Stimulated activated CD4-positive, alpha-beta T cell treated with anti-CD3 and anti-CD28 coated beads, TNF-alpha, amount 100 ng/mL, for 24 hours (primary cell): ENCODE measurements at places on chromosomes 5 and 9.

DNA sequence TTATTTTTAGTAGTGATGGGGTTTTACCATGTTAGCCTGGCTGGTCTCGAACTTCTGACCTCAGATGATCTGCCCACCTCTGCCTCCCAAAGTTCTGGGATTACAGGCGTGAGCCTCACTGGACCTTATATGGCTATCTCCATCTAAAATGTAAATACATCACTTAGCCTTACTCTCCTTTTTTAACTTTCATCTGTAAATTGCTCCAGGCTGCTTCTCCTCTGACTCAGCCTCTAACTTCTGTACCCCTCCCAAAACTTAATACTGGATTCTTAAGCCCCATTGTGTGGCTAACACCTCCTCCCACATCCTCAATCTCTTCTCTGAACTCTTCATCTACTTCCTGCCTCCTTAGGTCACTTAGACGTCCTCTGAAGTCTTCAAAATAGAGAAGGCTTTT is 4.0 kb downstream of the SNX30 start:
- DNase-seq = no peak

GRCh38 chr9:1077616-1078015 is 27.5 kb downstream of the DMRT2 start:
- DNase-seq = no peak

DNA sequence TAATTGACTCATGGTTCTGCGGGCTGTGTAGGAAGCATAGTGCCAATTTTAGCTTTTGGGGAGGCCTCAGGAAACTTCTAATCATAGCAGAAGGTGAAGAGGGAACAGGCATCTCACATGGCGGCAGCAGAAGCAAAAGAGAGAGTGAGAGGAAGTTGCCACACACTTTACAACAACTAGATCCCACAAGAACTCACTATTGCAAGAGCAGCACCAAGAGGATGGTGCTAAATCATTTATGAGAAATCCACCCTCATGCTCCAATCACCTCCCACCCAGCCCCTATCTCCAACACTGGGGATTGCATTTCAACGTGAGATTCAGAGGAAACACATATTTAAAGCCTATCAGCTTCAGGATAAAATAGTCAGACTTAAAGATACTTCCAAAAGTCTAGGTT is 36.1 kb upstream of the LPAR1 start:
- no peak for DNase-seq

DNA sequence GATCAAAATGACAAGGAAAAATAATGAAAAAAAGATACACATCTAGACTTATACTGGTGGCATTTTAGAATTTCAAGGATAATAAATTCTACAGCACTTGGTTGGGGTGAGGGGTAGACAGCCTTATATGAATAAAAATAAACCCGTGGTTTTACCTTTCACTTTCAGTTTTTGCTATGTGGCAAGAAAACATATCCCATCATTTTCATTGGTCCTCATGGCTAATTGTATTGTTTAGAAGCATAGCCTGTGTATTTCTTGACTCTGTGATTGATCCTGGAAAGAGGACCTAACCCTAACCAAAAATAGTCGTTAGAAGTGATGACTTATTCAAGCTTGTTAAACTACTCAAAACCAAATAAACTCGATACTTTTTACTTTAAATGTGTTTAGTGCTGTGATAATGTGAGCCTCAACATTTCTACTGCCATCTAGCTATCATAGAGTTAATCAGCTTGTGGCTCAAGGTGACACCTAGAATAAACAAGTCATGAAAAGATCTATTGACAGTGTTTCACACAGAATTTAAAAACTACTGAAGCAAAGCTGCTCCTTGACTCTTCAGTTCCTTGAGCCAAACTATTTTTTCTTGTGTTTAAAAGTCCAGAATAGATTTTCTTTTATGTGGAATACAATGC is 153.3 kb upstream of the IZUMO3 start:
- no peak for DNase-seq
